ENCODE measurements at places on chromosomes 7 and 10. TPM values are rescaled to one million over a fixed set of nuclear protein-coding genes. Genes with fewer than 3 reads are reported as not detected.

GRCh38 chr7:90678986-90679385, 82.9 kb downstream of the CDK14 start:
- H3K4me1 ChIP-seq: peaks cover 8% of the 10 kb centered on the region
- H3K36me3 ChIP-seq: no peaks in the 10 kb centered on the region
- H3K27me3 ChIP-seq: no peaks in the 10 kb centered on the region
- no peak for DNase-seq
- no peak overlapping the region for H3K4me3 ChIP-seq
- no peak overlapping the region for H3K27ac ChIP-seq

The MACC1 gene
- 15.2 TPM for total RNA-seq

DNA sequence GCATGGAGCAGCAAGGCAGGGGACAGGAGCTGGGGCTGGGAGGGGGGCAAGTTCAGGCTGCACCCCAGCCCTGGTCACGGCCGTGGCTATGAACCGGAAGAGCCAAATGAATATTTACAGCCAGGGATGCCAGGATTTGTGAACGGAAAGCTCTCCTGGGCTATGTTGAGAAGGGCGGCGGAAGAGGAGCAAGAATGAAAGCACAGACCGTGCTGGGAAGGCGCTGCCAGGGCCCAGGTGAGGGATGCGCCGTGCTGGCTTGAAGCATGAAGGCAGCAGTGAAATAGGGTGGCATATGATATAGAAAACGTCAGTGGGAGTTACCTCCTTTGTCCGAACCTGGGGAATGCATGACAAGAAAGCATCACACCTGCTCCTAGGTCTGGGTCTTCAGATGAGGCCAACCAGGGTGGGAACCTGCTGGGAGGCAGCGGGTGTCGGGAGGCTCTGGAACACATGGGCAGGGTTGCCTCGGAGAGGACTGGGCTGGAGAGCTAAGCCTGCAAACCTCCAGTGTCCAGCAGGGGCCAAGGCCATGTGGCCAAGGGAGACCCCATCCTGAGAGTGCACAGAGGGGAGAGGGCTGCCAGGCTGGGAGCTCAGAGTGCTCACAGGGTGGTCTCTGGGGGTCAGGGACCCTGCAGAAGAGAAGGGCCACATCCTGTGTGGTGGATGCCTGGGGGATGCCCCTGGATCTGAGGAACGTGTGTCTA, 120.6 kb upstream of the TCERG1L start:
- peaks cover 8% of the 10 kb centered on the region for H3K4me1 ChIP-seq
- no peak overlapping the region for H3K4me3 ChIP-seq
- H3K36me3 ChIP-seq: no peaks in the 10 kb centered on the region
- H3K27ac ChIP-seq: no peak overlapping the region

The FBXO24 gene
- total RNA-seq: 5.3 TPM

- no peak overlapping the region for H3K27ac ChIP-seq
- DNase-seq: no peak
- no peaks in the 10 kb centered on the region for H3K36me3 ChIP-seq
- peaks cover 18% of the 10 kb centered on the region for H3K4me1 ChIP-seq
- H3K27me3 ChIP-seq: no peaks in the 10 kb centered on the region
These were observed 1.8 kb upstream of the LDB3 start for GRCh38 chr10:86666538-86666937.

The HDAC9 gene
- total RNA-seq: 4.9 TPM

GRCh38 chr10:29239569-29240472, 49.0 kb upstream of the LYZL1 start:
- no peak overlapping the region for H3K27ac ChIP-seq
- no peak overlapping the region for H3K4me3 ChIP-seq
- DNase-seq: no peak
- no peaks in the 10 kb centered on the region for H3K4me1 ChIP-seq
- H3K27me3 ChIP-seq: no peaks in the 10 kb centered on the region

GRCh38 chr7:94621120-94621519, 34.8 kb downstream of the SGCE start:
- H3K4me3 ChIP-seq: no peak overlapping the region
- DNase-seq: no peak
- H3K27me3 ChIP-seq: no peaks in the 10 kb centered on the region
- H3K27ac ChIP-seq: no peak overlapping the region

- H3K27ac ChIP-seq: no peak overlapping the region
- H3K36me3 ChIP-seq: no peaks in the 10 kb centered on the region
- H3K4me1 ChIP-seq: no peaks in the 10 kb centered on the region
- no peak overlapping the region for H3K4me3 ChIP-seq
- DNase-seq: no peak
These were observed 105.4 kb upstream of the CAV2 start for GRCh38 chr7:116394106-116394505.

DNA sequence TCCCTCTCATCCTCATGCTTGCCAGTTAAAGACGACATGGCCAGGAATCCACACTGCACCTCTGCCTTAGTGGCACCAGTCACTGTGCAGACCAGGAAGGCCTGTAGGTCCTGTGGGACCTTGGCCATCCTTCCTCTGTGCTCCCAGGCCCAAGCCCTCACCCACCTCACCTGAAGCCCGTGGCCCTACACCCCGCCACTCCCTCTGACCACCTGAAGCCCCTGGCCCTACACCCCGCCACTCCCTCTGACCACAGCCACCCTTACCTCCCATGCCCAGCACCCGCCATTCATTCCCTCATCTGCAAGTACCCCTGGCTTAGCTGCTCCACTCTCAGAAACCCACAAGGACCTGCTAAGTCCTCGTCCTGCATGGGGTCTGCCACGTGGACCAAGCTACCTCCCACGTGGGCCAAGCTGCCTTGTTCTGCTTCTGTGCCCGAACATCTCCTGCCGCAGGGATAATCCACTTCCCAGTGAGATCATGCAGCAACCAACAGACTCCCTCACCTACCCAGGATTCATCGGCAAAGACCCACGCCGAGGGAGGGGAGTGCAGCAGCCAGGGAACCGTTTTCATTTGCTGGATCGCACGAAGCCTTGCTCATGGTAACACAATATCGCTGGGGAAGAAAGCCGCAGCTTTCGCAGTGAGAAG, 151.2 kb downstream of the TCERG1L start:
- no peaks in the 10 kb centered on the region for H3K4me1 ChIP-seq
- DNase-seq: no peak
- no peak overlapping the region for H3K27ac ChIP-seq
- no peak overlapping the region for H3K4me3 ChIP-seq

GRCh38 chr7:89798599-89798996, 355.7 kb upstream of the STEAP1 start:
- DNase-seq: no peak
- no peak overlapping the region for H3K27ac ChIP-seq
- no peaks in the 10 kb centered on the region for H3K36me3 ChIP-seq
- H3K4me3 ChIP-seq: no peak overlapping the region
- H3K27me3 ChIP-seq: no peaks in the 10 kb centered on the region
- no peaks in the 10 kb centered on the region for H3K4me1 ChIP-seq

- no peak overlapping the region for H3K27ac ChIP-seq
- H3K4me1 ChIP-seq: no peaks in the 10 kb centered on the region
- H3K36me3 ChIP-seq: no peaks in the 10 kb centered on the region
- no peaks in the 10 kb centered on the region for H3K27me3 ChIP-seq
- no peak for DNase-seq
These were observed 232.6 kb upstream of the AUTS2 start for GRCh38 chr7:69365651-69366192.

DNA sequence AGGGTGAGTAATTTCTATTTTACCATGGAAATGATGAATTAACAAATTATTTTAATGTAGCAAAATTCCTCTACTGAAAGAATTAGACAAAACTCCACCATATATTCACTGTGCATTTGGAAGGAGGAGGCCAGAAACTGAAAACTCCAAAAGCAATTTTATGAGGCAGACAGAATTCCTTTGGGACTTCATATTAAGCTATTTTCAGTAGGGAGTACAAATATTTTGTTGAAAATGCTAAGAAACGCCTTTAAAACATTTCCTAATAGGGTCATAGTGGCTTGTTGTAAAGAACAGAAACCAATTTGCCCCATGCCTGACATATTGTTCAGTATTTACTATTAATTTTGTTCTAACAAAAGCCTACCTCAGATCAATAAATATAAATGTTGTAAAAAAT, 117.8 kb downstream of the TES start:
- H3K36me3 ChIP-seq: no peaks in the 10 kb centered on the region
- peaks cover 4% of the 10 kb centered on the region for H3K4me1 ChIP-seq
- no peak overlapping the region for H3K4me3 ChIP-seq
- no peak for DNase-seq

DNA sequence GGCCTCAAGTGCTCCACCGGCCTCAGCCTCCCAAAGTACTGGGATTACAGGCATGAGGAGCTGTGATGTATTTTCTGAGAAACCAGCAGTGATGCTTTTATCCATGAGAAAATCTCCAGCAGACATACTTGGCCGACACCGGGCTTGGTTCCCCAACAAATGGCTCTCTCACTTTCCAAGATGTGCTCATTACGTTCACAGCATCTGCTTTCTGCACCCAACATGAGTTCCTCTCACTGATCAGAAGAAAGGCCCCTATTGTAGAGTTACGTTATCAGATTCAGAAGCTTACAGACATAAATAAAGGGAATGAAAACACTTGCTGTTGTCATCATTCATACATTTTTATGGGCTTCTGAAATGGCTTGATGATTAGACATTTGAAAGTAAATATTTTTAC, 95.0 kb downstream of the CALD1 start:
- no peak for DNase-seq
- peaks cover 3% of the 10 kb centered on the region for H3K4me1 ChIP-seq
- no peak overlapping the region for H3K4me3 ChIP-seq
- no peaks in the 10 kb centered on the region for H3K27me3 ChIP-seq
- H3K27ac ChIP-seq: no peak overlapping the region

DNA sequence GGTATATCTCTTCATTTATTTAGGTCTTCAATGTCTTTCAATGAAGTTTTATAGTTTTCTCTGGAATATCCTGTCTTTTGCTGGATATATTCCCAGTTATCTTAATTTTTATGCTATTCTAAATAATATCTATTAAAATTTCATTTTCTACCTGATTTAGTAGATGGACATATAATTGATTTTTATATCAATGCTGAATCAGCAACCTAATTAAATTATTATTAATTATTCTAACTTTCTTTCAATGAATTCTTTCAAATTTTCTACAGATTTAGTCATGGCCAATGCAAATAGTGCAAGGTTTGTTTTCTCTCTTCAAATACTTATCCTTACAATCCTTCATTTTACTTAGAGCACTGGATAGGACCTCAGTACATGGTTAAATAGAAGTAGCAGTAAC, 56.8 kb downstream of the DENND11 start:
- no peak overlapping the region for H3K4me3 ChIP-seq
- no peaks in the 10 kb centered on the region for H3K36me3 ChIP-seq
- DNase-seq: no peak
- peaks cover 6% of the 10 kb centered on the region for H3K4me1 ChIP-seq
- no peaks in the 10 kb centered on the region for H3K27me3 ChIP-seq
- no peak overlapping the region for H3K27ac ChIP-seq

DNA sequence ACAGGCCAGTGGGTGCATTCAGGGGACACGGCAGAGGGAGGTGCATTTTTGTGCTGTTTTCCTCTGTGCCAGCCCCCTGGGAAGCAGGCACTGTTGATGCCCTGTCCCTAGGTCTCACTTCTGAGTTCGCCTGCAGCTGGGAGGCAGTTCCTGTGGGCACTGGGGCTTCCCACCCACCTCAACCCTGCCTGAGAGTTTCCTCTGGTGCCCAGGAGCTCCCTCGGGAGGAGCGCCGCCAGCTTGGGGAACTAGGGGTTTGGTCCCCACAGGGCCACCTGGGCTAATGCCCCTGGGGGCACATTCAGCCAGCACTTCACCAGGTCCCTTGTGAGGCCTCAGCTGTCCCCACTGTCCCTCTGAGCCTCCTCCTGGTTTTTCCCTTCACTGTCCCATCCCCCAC, 178.2 kb upstream of the RHEB start:
- H3K27me3 ChIP-seq: no peaks in the 10 kb centered on the region
- H3K27ac ChIP-seq: no peak overlapping the region
- no peaks in the 10 kb centered on the region for H3K36me3 ChIP-seq
- peaks cover 16% of the 10 kb centered on the region for H3K4me1 ChIP-seq
- no peak overlapping the region for H3K4me3 ChIP-seq
- DNase-seq: no peak

DNA sequence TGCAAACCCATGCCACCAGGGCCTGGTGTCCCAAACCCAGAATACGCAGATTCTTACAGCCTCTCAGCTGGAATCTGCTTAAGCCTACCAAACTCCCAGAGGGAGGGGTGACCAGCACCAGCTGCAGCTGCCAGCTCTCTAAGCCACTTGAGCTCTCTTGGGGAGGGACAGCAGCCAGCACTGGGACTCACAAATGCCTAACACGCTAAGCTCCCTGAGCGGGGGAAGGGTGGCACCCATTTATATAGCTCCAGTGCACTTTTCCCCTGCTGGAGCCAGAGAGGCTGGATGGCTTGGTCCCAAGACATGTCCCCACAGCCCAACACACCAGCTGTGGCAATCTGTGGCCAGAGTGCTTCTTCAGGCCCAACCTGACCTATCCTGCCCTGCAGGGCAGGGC, 326.8 kb upstream of the NRG3 start:
- H3K4me1 ChIP-seq: no peaks in the 10 kb centered on the region
- no peak for DNase-seq
- no peak overlapping the region for H3K27ac ChIP-seq
- no peak overlapping the region for H3K4me3 ChIP-seq

The BLNK gene
- total RNA-seq: 13.5 TPM

DNA sequence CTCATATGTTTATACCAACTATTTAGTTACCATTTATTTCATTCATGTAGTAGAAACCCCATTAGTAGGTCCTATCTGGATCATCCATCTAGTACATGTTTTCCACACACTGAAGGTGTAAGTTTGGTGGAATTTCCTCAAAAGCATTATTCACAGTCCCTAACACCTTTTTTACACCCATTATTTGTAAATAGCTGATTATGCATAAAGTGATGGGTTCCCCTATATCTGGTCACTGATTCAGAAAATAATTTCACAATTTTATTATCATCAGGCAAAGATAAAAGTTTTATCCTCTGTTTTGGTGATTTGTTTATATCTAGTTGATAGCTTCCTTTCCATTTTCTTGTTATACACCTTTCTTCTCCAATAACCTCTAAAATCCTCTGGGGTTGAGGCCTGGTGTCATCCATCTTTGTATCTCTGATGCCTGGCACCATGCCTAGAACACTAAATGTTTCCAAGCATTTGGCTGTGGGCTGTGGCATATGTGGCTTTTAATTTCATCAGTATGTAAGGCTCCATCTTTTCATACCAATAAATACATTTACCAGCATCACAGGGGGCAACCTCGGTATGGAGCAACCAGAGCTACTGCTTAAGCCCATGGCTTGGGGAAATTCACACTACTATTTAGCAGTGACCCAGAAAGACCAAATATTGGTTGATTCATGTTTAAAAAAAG, 1089.5 kb upstream of the LRRN3 start:
- no peaks in the 10 kb centered on the region for H3K4me1 ChIP-seq
- no peak overlapping the region for H3K27ac ChIP-seq
- H3K36me3 ChIP-seq: no peaks in the 10 kb centered on the region
- no peaks in the 10 kb centered on the region for H3K27me3 ChIP-seq
- no peak for DNase-seq

Measured in body of pancreas (tissue), 4 donors.